ENCODE measurements at places on chromosomes 7 and 10.

- DNase-seq, result peak; percentile 12
- H3K27ac ChIP-seq, result no peak overlapping the region
- peak overlapping the region; percentile 45 for H3K4me3 ChIP-seq
- H3K36me3 ChIP-seq, result no peaks in the 10 kb centered on the region
- no peaks in the 10 kb centered on the region for H3K4me1 ChIP-seq
- no peaks in the 10 kb centered on the region for H3K27me3 ChIP-seq
These were observed 13.0 kb upstream of the WIPI2 start for GRCh38 chr7:5177060-5177459.

GRCh38 chr10:99610221-99610620 is 10.0 kb downstream of the SLC25A28 start:
- DNase-seq, result no peak
- H3K27me3 ChIP-seq, result no peaks in the 10 kb centered on the region
- no peak overlapping the region for H3K4me3 ChIP-seq
- no peak overlapping the region for H3K27ac ChIP-seq
- no peaks in the 10 kb centered on the region for H3K4me1 ChIP-seq

DNA sequence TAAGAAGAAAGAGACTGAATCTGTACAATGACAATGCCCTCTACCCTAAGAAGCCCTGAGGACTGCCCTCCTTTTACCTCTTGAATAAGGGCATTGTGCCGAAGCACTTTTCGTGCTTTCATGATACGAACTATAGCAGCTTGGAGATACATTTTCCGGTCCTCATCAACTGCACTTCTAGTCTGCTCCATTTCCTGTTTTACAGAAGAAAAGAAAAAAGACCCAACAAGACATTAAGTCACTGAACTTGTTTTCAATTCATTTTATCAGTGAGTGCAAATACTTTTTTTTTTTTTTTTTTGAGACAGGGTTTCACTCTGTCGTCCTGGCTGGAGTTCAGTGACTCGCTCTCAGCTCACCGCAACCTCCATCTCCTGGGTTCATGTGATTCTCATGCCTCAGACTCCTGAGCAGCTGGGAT is 78.4 kb downstream of the CUL2 start:
- no peak overlapping the region for H3K4me3 ChIP-seq
- DNase-seq, result no peak
- H3K36me3 ChIP-seq, result peaks cover 27% of the 10 kb centered on the region
- no peaks in the 10 kb centered on the region for H3K27me3 ChIP-seq

DNA sequence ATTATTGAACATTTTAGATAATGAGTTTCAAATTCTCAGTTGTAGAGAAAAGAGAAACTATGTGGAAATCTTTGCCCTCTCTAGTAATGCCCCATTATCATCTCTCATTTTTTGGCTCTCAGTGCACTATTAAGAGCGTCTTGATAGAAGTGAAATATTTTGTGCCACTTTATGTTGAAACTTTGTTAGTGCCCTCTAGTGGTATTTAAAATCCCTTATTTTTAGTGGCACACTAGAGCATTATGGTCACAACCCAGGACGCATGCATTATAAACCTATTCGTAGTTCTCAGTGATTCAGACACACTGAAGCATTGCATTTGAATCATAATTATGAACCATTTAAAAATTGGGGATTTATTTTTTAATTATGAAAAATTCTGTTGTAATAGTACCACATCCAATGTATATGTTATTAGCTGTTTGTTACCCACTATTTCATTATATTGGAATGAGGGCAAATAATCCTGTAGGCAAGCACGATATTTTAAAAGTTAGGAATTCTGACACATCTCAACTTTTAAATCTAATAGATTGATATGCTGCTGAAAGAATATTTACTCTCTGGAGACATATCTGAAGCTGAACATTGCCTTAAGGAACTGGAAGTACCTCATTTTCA is 21.9 kb downstream of the PDCD4 start:
- no peaks in the 10 kb centered on the region for H3K4me1 ChIP-seq
- H3K36me3 ChIP-seq, result peaks cover 35% of the 10 kb centered on the region
- H3K27ac ChIP-seq, result no peak overlapping the region
- H3K4me3 ChIP-seq, result no peak overlapping the region
- DNase-seq, result no peak

- H3K27ac ChIP-seq, result peak overlapping the region; percentile 52
- no peak for DNase-seq
- H3K36me3 ChIP-seq, result no peaks in the 10 kb centered on the region
- H3K4me1 ChIP-seq, result peaks cover 8% of the 10 kb centered on the region
These were observed 750 bp upstream of the CDK14 start for GRCh38 chr7:90595342-90595800.

- no peaks in the 10 kb centered on the region for H3K27me3 ChIP-seq
- H3K4me3 ChIP-seq, result no peak overlapping the region
- no peaks in the 10 kb centered on the region for H3K4me1 ChIP-seq
- no peak for DNase-seq
- H3K36me3 ChIP-seq, result no peaks in the 10 kb centered on the region
These were observed 162.9 kb upstream of the PRSS58 start for GRCh38 chr7:142420554-142421362.

DNA sequence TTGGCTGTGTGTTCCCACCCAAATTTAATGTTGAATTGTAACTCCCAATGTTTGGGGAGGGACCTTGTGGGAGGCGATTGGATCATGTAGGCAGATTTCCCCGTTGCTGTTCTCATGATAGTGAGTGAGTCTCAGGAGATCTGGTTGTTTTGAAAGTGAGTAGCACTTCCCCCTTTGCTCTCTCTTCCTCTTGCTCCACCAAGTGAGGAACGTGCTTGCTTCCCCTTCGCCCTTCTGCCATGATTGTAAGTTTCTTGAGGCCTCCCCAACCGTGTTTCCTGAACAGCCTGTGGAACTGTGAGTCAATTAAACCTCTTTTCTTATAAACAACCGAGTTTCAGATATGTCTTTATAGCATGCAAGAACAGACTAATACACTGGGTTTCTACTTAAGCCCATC is 176.3 kb downstream of the CDK14 start:
- H3K27me3 ChIP-seq, result no peaks in the 10 kb centered on the region
- H3K4me3 ChIP-seq, result no peak overlapping the region
- no peak overlapping the region for H3K27ac ChIP-seq
- no peaks in the 10 kb centered on the region for H3K4me1 ChIP-seq

GRCh38 chr10:119313644-119314043 is 106.3 kb downstream of the GRK5 start:
- no peaks in the 10 kb centered on the region for H3K36me3 ChIP-seq
- DNase-seq, result no peak
- H3K4me3 ChIP-seq, result no peak overlapping the region
- no peaks in the 10 kb centered on the region for H3K27me3 ChIP-seq
- H3K27ac ChIP-seq, result peak overlapping the region; percentile 89
- peaks cover 100% of the 10 kb centered on the region for H3K4me1 ChIP-seq

DNA sequence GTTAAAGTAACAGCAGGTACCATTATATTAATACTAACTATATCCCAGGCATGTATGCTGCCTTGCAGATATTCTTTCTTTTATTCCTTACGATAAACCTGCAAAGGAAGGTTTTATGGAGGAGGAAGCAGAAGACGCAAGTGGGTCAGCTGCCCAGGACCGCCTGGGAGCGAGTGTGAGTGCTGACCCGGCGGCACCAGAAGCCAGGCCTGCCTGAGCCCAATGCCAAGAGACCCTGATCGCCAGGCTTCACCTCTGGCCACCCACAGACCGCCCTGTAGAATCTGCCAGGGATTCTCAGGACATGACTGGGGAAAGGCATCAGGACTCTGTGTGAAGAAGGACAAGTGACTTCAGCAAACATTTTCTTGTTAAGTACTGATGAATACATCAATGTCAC is 26.3 kb downstream of the PITRM1 start:
- H3K27me3 ChIP-seq, result no peaks in the 10 kb centered on the region
- H3K27ac ChIP-seq, result no peak overlapping the region

- H3K36me3 ChIP-seq, result no peaks in the 10 kb centered on the region
- no peaks in the 10 kb centered on the region for H3K27me3 ChIP-seq
- peaks cover 5% of the 10 kb centered on the region for H3K4me1 ChIP-seq
- DNase-seq, result no peak
- no peak overlapping the region for H3K4me3 ChIP-seq
These were observed 690.5 kb downstream of the PARD3 start for GRCh38 chr10:34124522-34125035.

- no peak overlapping the region for H3K27ac ChIP-seq
- DNase-seq, result no peak
- H3K4me3 ChIP-seq, result no peak overlapping the region
- no peaks in the 10 kb centered on the region for H3K4me1 ChIP-seq
These were observed 96.0 kb downstream of the VIPR2 start for GRCh38 chr7:159048656-159049055.

- no peak for DNase-seq
- no peaks in the 10 kb centered on the region for H3K36me3 ChIP-seq
- H3K27ac ChIP-seq, result no peak overlapping the region
- no peaks in the 10 kb centered on the region for H3K27me3 ChIP-seq
- H3K4me3 ChIP-seq, result no peak overlapping the region
These were observed 105.3 kb downstream of the OAT start for GRCh38 chr10:124313374-124313773.

DNA sequence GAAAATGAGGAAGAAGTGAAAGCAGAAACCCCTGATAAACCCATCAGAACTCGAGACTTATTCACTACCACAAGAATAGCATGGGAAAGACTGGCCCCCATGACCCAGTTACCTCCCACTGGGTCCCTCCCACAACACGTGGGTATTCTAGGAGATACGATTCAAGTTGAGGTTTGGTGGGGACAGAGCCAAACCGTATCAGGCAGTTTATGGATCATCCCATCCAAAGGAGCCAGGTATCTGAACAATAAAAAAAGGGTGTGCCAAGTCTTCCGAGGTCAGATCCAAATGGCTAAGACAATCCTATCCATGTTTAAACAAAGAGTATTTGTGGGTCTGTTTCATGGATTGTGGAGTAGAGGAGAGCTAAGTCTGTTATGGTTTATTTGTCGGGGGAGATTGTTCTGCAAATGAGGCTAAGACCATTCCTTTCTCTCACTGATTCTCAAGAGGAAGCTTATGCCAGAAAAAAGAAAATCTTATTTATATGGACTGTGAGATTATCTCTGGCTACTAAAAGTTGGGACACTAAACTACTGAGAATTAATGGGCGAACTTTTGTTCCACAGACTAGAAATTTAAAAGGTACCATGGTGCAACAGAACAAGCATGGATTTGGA is 203.7 kb downstream of the IPMK start:
- no peak overlapping the region for H3K4me3 ChIP-seq
- no peak overlapping the region for H3K27ac ChIP-seq
- H3K36me3 ChIP-seq, result no peaks in the 10 kb centered on the region
- DNase-seq, result no peak
- no peaks in the 10 kb centered on the region for H3K4me1 ChIP-seq

- H3K27me3 ChIP-seq, result no peaks in the 10 kb centered on the region
- no peak for DNase-seq
- no peak overlapping the region for H3K27ac ChIP-seq
- H3K36me3 ChIP-seq, result no peaks in the 10 kb centered on the region
- H3K4me3 ChIP-seq, result no peak overlapping the region
These were observed 85.5 kb upstream of the ZNF800 start for GRCh38 chr7:127478024-127478355.
